ENCODE measurements at places on chromosomes 5 and 9.

- DNase-seq = no peak
Observed at GRCh38 chr9:121734465-121734864, 83.0 kb downstream of the DAB2IP start.

DNA sequence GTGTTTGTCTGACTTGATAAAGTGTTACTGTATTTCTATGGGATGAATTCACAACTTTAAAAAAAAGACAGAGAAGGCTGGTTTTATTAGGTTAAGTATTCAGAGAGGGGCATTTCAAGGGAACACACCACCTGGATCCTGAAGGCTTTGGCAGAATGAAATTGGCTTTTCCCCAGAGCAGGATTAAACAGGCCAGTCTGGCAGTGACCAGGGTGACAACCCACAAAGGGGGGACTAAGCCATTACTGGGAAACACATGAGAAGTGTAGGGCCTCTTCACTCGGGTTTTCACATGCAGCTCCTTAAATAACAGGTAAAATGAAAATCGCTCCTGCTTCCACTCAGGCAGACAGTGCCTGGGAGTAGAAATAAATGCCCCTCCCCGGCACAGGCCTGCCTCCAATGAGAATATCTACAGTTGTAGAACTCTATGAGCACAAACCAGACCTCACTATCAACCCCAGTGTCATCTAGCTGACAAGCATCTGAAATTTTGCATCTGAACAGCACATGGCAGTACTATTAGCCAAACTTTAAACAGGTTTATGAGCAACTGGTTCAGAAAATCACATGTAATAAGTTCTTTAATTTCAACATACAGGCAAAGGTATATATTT, 85.8 kb downstream of the LHFPL2 start:
- DNase-seq = no peak

DNA sequence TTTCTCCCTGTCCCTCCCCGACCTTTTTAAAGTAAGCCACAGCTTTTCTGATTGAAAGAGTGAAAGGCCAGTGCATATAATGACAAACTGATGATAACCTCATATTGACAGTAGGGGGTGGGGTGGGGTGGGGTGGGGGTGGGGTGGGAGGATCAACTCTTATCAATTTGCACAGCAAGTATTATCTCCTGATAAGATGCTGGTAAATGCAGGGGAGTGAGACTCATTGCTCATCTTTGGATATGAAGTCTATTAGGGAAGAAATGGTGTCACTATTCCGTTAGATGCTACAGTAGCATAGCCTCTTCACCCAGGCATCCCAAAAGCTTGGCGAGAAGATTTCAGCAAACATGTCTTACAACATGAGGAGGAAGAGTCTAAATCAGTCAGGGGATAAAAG, 38.9 kb upstream of the HMGCS1 start:
- DNase-seq = no peak

DNA sequence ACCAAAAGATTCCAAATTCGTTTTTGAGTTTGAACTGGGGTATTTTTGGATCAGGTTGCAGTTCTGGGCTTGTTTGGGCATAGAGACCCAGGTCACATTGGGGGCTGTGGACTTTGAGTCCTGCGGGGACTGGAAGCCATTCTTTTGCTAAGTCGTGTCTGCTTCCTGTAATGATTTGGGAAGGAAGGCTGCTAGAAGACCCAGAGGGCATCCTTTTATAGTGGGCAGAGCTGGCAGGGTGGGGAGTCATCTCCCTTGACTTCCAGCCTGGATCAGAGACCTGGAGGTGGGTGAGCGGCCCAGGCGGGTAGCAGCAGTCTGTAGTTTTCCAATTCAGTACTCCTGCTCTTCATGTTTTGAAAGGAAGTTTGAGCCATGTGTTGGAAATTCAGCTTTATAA, 11.3 kb downstream of the ZNF618 start:
- DNase-seq = no peak

GRCh38 chr9:29556317-29556716, 1983.0 kb upstream of the C9orf72 start:
- DNase-seq = no peak

- no peak for DNase-seq
Observed at GRCh38 chr9:114172981-114173833, 17.9 kb downstream of the COL27A1 start.

- DNase-seq = no peak
Observed at GRCh38 chr5:50653946-50654345, 12.5 kb upstream of the PARP8 start.

- no peak for DNase-seq
Observed at GRCh38 chr5:134449167-134449566, 37.5 kb upstream of the CDKN2AIPNL start.
